ENCODE measurements at places on chromosomes 5 and 9.

GRCh38 chr9:128148509-128149000, 698 bp upstream of the LCN2 start:
- no peak for DNase-seq

GRCh38 chr5:147446523-147446922, 63.3 kb downstream of the DPYSL3 start:
- no peak for DNase-seq

- DNase-seq, result no peak
These were observed 90.5 kb downstream of the PCSK1 start for GRCh38 chr5:96342581-96342980.

- no peak for DNase-seq
These were observed 17.8 kb downstream of the NOTCH1 start for GRCh38 chr9:136527721-136528710.

DNA sequence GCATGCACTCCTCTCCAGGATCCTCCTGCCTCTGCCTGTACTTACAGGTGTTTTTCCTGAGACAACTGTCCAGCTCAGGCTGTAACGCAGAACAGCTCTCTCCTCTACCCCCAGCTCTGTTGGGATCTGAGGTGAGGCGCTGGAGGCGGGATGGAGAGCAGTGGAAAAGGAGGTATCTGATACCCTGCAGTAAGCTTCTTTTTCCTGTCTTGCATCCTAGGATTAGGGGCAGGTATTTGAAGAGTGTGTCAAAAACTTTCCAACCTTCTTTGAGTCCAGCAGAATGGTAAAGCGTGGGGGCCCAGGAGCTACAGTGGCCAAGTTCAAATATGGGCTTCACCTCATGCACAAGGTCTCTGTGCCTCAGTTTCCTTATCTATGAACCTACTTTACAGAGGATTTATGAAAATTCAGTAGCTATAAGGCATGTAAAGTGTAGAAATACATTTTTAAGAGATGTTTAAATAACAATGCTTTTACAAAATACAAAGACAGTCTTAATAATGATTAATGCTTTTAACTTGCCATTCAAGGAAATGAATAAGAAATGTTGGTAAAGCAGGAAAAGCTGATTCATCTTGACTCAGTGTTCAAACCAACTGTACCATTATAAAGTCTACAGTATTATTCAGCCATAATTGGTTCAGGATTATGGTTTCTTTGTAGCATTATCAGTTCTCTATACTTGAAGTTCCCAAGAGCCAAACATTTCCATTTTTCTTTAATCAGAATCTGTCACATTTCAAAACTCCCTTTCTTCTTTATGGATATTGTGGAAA, 26.1 kb downstream of the MAP1B start:
- DNase-seq, result no peak

GRCh38 chr9:20662156-20662555, 21.9 kb upstream of the FOCAD start:
- DNase-seq, result no peak

GRCh38 chr5:160869989-160870521, 18.0 kb upstream of the ATP10B start:
- DNase-seq, result no peak

DNA sequence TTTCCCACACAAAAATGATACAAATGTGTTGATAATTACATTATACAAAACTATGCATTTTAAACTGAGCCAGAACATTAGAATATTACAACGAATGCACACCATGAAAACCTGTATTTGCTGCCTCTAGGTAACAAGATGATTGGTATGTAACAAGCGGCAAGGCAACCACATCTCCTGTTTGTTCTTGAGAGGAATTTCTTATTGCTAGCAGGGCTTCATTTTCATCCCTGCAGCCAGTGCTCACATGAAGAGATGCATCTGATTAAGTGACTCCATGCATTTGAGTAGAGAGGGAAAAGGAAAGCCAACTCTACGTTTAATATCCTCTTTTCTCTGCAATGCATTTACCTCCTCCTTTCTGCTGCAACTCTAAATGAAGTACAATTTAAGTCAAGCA, 36.6 kb downstream of the FRMD3 start:
- no peak for DNase-seq

All from skeletal muscle cell (primary cell).